ENCODE measurements at places on chromosomes 4 and X.

DNA sequence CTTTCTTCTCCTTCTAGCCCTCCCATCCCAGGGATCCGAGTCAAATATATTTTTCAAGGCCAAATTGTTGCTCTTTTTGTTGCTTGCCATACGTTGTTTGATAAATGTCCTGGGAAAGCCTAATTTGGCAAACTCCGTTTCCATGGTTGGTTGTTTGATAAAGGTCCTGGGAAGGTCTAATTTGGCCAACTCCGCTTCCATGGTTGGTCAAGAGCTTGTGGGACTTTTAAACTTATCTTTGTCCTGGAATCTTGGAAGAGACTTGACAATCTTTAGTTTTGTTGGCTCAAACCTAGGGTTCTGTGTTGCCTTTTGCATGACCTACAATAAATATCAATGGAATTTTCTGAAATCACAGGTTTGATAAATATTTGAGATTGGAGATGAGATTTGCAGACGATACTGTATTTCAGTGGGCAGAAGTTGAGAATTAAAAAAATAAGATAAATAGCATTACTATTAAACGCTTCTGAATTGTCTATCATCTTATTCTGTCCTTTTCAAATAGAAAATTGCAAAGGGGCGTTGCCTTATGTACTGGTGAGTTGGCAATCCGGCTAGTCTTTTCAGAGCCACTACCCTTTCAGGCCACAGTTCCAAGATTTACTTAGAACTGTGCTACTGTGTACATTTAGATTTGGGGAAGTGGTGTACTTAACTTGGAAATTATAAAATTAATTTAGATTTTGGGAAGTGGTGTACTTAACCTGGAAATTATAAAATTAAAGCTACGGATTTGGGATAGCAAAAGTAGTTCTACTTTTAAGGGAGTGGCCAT lies 804 bp downstream of the OSTC start:
- no peak for DNase-seq

GRCh38 chr4:4981827-4982226 lies 37.4 kb downstream of the CYTL1 start:
- DNase-seq, result no peak

- DNase-seq, result no peak
Observed at GRCh38 chr4:63296773-63297172, 1112.5 kb downstream of the TECRL start.

- DNase-seq, result no peak
Observed at GRCh38 chr4:107442538-107443111, 277.4 kb downstream of the PAPSS1 start.

DNA sequence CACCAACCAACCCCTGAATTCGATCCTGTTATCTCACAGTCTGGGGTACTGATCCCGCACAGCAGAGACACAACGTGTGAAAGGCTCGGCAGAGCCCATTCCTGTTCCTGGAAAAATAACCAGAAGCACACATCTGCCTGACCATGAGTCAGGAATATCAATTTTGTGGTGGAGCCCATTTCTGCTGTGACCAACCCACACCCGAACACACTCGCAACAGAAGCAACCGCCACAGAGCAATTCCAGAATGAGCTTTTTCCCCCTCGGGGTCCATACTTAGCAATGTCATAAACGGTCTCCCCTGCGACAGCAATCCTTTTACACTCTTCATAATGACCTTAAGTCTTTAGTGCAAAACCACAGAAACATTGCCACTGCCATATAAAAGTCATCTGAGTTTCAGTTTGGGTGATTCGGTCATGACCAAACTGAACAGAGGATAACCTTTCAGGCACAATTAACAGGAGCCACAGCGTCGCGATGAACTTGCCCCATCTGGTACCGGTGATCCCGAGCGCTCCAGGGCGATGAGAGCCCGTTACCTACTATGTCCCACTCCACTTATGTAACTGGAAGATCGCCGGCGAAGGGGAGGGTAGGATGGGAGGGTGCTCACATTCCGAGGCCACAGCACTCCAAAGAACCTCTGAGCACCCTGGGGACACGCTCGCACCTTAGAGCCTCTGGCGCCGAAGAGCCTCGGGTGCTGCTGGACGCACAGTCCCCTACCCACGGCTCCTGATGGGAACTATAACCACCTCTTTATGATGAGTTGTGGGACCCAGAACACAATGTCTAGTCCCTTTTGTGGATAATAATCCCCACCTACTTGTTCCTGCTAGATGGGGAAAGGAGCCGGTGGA lies 1.1 kb downstream of the MECP2 start:
- DNase-seq, result no peak

DNA sequence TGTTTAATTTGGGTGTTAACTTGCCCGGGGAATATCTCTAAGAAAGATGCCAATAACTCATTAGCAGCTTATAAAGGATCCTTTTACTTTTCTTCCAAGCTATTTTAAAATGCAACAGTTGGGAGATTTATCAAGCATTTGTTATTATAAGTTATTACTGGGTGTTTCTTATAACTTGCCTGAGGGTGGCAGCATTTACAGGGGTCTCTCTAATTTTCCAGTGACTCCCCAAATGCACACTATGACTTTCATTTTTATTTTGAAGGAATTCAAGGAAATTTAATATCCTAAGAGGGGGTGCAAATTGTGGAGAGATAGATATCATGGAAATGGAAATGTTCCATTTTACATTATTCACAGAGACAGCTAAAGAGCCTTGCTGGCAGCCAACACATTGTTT lies 138.0 kb downstream of the PDGFRA start:
- DNase-seq, result no peak

DNA sequence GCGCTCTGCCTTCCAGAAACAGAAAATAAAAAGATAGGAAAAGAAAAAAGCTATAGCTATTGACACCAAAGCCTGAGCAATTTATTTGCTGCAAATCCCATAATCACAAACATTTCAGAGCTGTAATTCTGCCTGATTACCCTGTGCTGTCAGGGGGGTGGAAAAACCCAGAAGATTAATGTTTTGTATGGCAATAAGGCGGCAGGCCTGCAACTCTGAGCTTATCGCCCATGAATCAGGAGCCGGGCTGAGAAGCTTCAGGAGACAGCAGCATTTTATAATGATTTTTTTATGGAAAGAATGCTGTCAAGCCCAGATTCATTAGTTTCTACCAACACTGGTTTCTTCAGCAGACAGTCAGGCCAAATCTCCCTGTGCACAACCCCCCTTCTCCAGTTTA lies 82.6 kb upstream of the TMEM164 start:
- DNase-seq, result no peak

DNA sequence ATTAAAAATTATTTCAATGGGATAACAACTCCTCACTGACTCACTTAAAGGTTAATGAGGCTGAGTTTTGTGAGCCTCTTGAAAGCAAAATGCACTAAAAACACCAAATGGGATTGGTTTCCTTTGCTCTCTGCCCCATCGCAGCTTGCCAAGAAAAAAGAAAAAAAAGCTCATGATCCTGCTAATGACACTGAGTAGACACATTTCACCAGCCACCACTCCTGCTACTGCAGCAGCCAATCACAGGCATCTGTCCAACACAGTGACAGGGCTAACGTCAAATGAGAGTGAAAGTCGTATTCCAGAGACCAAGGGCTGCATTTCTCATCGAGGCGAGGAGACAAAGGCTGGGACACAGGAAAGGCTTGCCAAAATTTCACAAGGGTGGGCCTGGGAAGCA lies 5.2 kb downstream of the APBB2 start:
- no peak for DNase-seq

GRCh38 chrX:47523297-47523696 lies 37.7 kb upstream of the ARAF start:
- peak; percentile 96 for DNase-seq

DNA sequence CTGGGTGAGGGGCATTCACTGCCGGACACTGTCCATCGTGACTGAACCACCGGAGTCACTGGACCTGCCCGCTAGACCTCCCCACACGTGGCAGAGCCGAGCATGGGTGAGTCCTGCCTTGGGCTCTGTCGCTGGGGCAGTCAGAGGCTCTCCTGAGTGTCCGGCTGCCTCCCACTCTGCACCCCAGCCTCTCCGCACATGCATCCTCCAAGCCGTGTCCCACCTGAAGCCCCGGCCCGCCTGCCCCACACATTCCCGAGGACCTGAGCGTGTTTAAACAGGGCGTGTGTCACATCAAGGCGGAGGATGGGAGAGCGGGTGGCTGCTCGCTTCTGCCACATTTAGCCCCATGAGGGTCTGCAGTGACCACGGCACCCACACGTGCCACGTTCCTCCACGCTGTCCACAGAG lies 4.7 kb downstream of the CPLX1 start:
- peak; percentile 71 for DNase-seq

DNA sequence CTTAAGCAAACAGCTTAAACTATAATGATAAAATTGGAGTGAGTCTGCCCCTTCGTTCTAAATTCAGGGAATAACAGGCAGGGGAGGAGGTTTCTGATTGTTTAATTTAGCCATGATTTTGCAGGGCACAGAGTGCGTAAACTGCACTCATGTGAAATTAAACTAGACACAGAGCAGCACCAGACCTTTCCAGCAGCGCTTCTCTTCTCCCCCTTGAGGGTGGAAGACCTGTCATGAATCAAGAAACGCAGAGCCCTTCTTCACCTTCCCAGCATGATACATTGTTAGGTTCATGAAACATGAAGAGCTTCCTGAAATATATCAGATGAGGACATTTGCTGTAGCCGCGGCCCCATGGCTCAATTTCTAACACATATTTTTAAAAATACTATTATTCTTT lies 63.1 kb downstream of the FAM114A1 start:
- no peak for DNase-seq

- DNase-seq, result no peak
Observed at GRCh38 chr4:123403080-123403604, 6.5 kb downstream of the SPRY1 start.

GRCh38 chr4:103204111-103204510 lies 6.0 kb upstream of the CENPE start:
- DNase-seq, result no peak

- peak; percentile 87 for DNase-seq
Observed at GRCh38 chrX:40108162-40108958, 10.6 kb upstream of the BCOR start.

GRCh38 chrX:123217728-123218127 lies 33.6 kb downstream of the GRIA3 start:
- no peak for DNase-seq

- peak; percentile 47 for DNase-seq
Observed at GRCh38 chrX:153609917-153610835, 11.2 kb upstream of the CCNQ start.

- no peak for DNase-seq
Observed at GRCh38 chr4:34861666-34862065, 1382.6 kb downstream of the ARAP2 start.

DNA sequence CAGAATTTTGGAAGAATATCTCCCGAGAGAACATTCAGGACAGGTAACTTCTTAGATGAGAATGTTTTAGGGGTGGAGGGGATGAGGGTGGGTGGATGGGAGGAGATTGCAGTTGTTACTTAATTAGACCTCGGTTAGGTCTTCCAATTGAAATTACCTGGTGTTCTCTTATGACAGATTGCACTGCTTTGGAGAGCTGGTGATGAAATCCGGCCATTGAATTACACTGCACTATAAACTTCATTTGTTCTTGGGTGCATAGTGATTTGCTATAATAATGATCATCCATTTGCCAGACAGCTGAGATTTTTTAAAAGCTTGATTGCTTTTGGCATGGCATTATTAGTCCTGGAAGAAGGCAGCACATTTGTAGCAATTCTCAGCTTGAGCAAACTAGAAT lies 427.6 kb downstream of the GBA3 start:
- no peak for DNase-seq

GRCh38 chrX:10582215-10582733 lies 38.1 kb downstream of the MID1 start:
- DNase-seq, result no peak

- no peak for DNase-seq
Observed at GRCh38 chrX:7283741-7284140, 135.8 kb upstream of the PUDP start.

- DNase-seq, result no peak
Observed at GRCh38 chr4:157282019-157282418, 61.5 kb downstream of the GRIA2 start.

- no peak for DNase-seq
Observed at GRCh38 chr4:155688860-155689259, 22.2 kb downstream of the GUCY1A1 start.

DNA sequence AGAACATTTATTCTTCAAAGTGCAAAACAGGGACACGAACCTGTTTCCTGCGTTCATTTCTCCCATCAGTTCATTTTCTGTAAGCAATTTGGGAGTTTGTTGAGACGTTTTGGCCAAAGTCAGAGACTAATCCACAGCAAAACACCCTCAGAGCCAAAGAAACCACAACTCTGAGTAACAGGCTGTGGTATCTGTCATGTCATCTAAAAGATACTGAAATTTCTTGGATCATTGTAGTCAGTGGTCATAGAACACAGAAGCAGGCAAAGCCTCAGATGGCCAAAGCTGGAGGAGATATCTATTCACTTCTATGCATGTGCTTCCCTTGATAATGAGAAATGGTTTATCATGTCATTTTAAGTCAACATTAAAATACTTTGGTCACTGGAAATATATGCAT lies 485.6 kb upstream of the GALNT7 start:
- DNase-seq, result no peak

GRCh38 chrX:31516527-31516926 lies 444.7 kb upstream of the FTHL17 start:
- DNase-seq, result no peak

GRCh38 chrX:133085785-133086184 lies 11.1 kb downstream of the USP26 start:
- DNase-seq, result no peak

DNA sequence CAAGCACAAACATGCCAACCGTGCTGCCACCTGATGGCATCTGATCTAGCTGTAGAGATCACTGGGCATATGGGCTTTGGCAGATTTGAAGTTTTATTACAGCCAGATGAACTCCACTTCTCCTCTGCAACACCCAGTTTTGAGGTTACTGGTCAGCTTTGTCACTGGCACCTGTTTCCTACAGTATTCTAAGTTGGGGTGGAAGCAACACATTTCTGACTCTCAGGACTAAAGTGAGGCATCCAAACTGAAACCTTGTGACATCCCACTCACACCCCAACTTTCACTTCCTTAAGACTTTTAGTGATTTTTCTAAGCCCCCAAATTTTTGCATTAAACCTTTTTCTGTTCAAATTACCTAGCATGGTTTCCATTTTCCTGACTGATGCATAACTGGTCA lies 115.1 kb upstream of the PCDH18 start:
- DNase-seq, result no peak

DNA sequence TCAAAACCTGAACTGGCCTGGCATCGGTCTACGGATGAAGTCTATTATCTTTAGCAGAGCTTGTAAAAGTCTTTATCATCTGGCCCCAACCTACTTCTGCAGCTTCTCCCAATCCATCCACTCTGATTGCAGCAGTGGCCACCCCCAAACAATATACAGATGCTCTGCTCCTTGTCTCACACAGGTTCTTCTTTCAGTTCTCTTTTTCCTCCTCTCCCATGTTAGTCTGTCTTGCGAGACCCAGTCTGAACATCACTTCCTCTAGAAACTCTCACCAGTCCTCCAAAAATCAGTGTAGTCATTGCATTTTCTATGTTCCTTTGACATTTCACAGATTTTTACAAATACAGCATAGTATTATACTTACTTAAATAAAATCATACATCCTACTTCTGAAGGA lies 163.0 kb downstream of the FRMPD4 start:
- DNase-seq, result no peak

GRCh38 chr4:84691170-84691691 lies 108.3 kb downstream of the CDS1 start:
- DNase-seq, result no peak

GRCh38 chr4:54384563-54384962 lies 155.5 kb downstream of the PDGFRA start:
- no peak for DNase-seq

- DNase-seq, result no peak
Observed at GRCh38 chrX:24668111-24668510, 21.0 kb upstream of the PCYT1B start.

All from upper lobe of left lung (tissue), 6 donors.